NCI-H1930 (cell line): ENCODE measurements at places on chromosomes 4 and X.

- no peak for DNase-seq
Observed at GRCh38 chr4:212438-213188, 88.3 kb downstream of the ZNF718 start.

DNA sequence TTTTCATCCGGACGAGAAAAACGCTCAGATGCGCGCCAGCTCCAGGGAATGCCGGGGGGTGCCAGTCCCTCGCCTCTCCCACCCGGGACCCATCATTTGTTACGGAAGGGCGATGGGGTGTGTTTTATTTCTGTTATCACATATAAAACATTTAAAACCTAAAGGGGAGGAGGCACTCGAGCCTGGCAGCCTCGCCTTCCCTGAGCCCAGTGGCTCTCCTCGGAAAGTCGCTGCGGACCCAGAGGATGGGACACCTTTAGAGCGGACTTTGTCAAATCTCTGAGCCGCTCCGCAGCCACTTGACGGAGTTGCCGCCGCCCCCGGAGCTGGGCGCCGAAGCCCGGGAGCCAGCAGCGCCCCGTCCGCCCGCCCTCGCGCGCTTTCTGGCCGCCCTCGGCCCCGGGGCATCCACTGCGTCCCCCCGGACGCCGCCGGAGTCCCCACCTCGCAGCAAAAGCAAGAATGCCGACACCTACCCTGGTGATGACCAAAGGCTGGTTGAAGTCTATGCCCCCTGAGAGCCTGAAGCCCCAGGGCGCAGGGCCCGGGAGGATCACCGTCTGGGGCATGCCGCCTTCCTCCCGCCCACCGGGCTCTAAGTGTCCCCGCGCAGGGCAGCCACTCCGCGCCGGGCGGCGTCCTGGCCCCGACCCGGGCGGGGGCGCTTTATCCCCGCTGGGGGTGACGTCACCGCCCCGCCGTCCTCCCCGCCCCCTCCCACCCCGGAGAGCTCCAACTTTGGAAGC, at the start of gene PDLIM3:
TSS of gene PDLIM3 (minus strand) at position 642 of the 746 bp plus-strand sequence. CDS start at position 569, 73 bp downstream.
- DNase-seq = peak; percentile 79

- DNase-seq = no peak
Observed at GRCh38 chrX:20523626-20524312, 257.1 kb upstream of the RPS6KA3 start.

- no peak for DNase-seq
Observed at GRCh38 chr4:146506272-146506671, 15.5 kb downstream of the SLC10A7 start.

GRCh38 chrX:145848448-145848847, 30.8 kb downstream of the SLITRK2 start:
- DNase-seq = no peak
